Fibroblast of mammary gland (primary cell): ENCODE measurements at places on chromosomes 2 and 18.

DNA sequence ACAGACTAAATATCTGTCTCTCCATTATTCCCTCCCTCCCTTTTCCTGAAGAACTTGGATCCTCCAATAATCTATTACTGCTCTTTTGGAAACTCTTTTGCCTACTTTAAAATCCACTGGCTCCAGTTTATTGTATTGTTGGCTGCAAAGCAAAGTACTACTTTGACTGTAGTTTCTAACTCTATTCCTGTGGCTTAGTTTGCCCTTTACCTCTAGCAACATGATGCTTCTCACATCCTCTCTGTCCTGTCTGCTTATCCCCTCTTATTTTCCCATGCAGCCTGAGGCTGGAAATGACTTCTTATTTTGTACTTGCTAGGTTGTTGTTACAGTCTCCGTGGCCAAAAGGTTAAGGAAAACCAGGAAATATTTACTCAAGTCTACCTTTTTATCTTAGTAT, 26.8 kb downstream of the PDK1 start:
- no peak for DNase-seq

- no peak for DNase-seq
Observed at GRCh38 chr2:37618326-37618725, 53.1 kb downstream of the CDC42EP3 start.

- DNase-seq = peak; percentile 22
Observed at GRCh38 chr2:110865188-110865587, 132.8 kb downstream of the ACOXL start.

DNA sequence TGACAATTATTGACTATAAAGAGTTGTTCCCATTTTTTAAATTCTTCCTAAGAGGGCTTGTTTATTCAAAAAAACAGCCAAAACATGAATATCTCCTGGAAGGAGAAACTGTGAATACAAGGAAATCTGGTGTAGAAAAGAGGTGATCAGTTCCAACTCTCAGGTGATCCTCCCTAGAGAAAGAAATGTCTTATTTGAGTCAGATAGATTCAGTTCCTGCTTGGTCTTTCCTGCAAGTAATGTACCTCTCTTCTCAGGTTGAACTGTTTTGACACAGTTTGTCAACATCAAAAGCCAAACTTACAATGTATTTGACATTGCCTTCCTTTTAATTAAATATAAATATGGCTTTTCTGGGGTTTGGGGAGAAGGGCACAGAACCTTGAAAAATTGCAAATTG, 567.4 kb downstream of the ARHGAP15 start:
- no peak for DNase-seq

DNA sequence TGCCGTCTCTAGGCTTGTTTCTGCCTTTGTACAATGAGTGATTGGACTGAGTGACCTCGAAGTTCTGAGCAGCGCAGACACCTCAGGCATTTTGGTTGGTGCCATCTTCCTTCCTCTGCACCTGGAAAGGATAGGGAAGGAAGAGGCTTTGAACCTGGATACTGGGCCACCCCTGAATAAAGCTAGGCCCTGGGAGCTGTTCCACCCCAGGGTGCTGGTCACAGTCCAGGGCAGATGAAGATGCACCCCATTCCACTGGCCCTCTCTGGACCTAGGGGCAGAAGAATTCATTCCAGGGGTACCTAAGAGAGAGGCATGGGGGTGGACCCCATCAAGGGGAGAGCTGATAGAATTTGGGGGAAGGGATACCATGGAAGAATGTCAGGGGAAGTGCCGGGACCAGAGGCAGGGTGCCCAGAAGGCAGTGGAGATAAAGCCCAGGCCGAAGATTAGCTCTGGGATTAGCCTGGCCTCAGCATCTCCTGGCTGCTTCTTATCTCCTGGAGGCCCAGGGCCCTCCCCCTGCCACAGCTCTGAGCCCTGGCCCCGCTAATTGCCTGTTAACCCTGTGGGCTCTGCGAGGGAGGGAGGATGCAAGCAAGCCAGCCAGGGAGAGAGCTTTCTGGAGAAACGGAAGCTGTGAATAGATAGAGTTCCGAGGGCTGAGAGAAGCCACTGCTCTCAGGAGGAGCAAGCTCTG, 11.4 kb downstream of the ASIC4 start:
- no peak for DNase-seq

GRCh38 chr18:43539862-43540261, 262.6 kb upstream of the SYT4 start:
- DNase-seq = peak; percentile 1

GRCh38 chr2:234863043-234863934, 88.5 kb upstream of the SH3BP4 start:
- peak; percentile 89 for DNase-seq
